ENCODE measurements at places on chromosomes 16 and 17. TPM values are rescaled to one million over a fixed set of nuclear protein-coding genes. Genes with fewer than 3 reads are reported as not detected.

GRCh38 chr17:77116371-77116860, 24.4 kb upstream of the SEC14L1 start:
- no peak for DNase-seq

GRCh38 chr17:50218771-50219315, 17.4 kb upstream of the COL1A1 start:
- peak; percentile 83 for DNase-seq

The ITGB4 gene
- 524 TPM for total RNA-seq

The GNGT2 gene
- not detected for total RNA-seq

All from osteocyte (in vitro differentiated cells).